ENCODE measurements at places on chromosomes 3 and 15.

- DNase-seq: no peak
These were observed 9.7 kb upstream of the EIF1B start for GRCh38 chr3:40299721-40300335.

DNA sequence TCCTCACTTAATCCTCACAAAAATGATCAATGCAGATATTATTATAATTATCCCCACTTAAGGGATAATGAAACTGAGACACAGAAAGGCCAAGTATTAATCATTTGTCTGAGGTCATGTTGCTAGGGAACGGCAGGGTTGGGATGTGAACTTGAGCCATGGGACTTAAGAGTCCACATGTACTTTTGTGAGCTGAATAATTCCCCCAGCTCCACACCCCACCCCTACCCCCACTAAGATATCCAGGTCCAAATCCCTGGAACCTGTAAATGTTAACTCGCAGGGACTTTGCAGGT, 290.5 kb upstream of the GADL1 start:
- DNase-seq: no peak

DNA sequence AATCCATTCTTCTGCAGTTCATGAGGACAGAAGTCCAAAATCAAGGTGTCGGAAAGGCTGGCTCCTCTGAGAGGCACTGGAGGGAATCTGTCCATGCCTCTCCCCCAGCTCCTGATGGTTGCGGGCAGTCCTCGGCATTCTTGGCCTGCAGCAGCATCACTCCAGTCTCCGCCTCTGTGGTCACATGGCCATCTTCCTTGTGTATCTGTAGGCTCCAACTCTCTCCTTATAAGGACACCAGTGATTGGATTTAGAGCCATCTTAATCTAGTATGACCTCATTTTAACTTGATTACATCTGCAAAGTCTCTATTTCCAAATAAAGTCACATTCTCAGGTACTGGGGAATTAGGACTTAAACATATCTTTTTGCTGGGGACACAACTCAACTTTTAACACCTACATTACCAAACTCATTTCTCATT, 56.0 kb upstream of the FLNB start:
- DNase-seq: no peak

GRCh38 chr3:98817547-98818041, 54.5 kb downstream of the ST3GAL6 start:
- DNase-seq: peak; percentile 26

DNA sequence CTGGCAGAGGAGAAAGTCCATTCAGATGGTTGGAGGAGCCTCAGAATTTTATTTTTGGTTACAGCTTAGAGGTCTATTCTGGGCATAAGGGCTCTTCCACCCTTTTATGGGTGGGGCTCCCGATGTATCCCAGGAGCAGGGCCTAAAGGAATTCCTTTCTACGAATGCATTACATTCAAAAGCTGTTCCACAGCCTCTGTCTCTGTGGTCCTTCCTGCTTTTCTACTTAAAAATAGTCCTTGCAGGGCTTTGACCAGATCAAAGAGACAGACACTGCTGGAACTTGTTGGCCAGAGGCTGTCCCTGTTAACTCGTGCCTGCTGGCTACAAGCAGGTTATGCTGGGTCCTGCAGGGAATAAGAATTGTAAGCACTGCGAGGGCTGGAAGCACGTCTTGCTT, 14.4 kb upstream of the NOX5 start:
- no peak for DNase-seq

GRCh38 chr3:115980709-115981108, 357.4 kb downstream of the GAP43 start:
- no peak for DNase-seq

DNA sequence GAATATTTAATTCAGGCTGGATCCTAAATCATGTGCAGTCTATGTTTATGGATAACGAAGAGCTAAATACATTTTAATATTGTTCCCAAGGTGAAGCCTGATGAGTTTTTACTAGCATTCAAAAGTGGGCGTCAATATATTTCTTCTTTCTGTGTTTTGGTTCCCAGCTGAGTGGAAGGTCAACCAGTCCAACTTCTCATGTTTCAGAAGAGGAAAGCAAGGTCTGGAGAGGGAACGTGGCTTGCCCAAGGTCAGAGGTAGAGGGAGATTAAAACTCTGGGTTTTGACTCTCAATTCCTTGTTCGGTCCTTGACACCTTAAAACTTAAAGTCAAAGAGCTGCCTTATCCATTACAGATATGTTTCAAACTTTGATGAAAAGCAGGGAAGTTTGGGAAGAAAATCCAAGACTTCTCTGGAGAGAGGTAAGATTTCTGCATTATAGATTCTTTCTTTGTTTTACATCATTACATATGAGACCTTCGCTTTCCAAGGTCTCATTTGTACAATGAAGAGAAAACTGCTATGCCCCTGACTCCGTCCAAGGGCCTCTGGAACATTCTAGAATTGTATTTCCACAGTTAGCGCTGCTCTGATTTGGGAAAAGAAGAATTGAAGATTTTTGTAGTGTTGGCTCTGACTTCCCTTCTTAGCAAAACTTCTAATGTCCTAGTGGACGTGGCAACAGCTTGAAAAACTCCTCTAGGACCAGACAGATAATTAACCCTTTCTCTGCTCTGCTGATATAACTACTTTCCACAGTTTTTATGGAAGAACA, 57.7 kb upstream of the HES1 start:
- no peak for DNase-seq

DNA sequence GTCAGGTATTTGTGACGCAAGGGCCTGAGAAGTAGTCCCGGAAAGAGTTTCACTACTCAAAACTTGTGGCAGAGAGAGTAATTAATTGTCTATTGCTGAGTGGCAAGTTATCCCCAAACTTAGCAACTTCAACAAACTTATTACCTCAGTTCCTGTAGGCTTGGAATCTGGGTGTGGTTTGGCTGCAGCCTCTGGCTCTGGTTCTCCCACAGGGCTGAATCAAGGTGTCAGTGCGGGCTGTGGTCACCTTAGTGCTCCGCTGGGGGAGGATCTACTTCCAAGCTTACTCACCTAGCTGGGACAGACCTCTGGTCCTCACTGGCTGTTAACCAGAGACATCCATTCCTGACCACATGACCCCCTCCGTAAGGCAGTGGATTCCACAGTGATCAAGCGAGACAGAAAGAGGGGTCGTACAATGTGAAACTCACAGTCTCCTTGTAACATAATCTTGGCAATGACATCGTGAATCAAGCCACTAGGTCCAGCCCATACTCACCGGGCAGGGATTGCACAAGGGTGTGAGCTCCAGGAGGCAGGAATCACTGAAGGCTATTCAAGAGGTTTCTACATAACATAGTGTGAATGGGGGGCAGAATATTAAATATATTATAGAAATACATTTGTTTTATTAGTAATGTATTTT, 138.3 kb downstream of the RYR3 start:
- DNase-seq: no peak

DNA sequence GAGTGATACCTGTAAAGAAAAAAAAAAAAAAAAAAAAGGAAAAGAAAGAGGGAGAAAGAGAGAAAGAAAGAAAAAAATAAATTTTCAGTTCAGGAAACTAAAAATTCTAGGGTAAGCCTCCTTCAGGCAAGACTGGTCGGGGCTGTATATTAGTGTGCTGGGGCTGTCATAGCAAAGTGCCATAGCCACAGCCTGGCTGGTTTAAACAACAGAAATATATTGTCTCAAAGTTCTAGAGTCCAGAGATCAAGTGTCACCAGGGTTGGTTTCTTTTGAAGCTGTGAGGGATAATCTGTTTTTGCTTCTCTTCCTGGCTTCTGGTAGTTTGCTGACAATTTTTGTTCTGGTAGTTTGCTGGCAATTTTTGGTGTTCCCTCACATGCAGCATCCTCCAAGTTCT, 48.4 kb upstream of the SLC25A26 start:
- no peak for DNase-seq

DNA sequence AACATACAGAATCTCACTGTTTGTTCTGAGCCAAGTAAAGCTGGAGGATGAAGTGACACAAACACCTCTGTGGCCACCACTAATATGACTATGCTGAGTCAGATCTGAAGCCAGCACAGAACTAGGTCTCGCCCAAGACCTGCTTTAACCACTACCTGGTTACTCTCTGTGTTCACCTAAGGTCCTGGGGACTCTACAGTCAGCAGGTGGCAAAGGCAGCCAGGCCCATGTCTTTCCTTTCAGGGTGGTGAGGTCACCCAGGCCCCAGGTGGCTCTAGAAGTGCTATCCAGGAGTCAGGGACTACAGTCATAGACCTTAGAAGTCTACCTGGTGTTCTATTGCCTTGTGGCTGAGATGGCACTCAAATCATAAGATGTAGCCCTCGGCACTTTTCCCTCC, 287.9 kb upstream of the ARRDC4 start:
- no peak for DNase-seq

GRCh38 chr15:91929509-91929908, 76.0 kb downstream of the SLCO3A1 start:
- DNase-seq: no peak

DNA sequence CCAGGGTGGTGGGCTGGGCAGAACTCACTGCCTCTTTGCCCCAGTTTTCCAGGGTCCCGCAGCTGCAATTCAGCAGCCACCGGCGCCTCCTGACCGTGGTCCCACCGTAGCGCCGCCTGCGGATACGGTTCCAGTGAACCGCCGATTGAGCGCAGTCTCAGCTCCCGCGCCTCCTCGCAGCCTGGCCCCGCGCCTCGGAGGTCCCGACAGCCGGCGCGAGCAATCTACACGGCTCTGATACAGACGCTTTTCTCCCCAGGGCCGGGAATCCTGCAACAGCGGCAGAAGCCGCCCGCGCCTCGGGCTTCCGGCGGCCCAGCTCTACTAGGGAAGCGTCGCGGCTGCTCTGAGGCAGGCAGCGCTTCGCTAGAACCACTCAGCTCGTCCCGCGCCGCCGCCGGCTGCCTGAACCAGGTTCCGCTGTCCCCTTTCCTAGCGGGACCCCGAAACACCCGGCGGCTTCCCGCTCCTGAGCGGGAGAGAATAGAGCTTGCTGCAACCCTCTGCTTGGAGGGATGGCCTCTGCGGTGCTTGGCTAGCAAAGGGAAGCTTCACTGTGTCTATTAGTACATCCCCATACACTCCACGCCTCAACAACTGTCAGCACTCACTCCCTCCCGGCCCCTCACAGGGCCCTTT, 3.1 kb downstream of the FOXL2NB start:
- DNase-seq: no peak

GRCh38 chr3:24837601-24838000, 343.0 kb upstream of the THRB start:
- DNase-seq: no peak

GRCh38 chr3:142909282-142909681, 20.4 kb upstream of the PCOLCE2 start:
- no peak for DNase-seq

DNA sequence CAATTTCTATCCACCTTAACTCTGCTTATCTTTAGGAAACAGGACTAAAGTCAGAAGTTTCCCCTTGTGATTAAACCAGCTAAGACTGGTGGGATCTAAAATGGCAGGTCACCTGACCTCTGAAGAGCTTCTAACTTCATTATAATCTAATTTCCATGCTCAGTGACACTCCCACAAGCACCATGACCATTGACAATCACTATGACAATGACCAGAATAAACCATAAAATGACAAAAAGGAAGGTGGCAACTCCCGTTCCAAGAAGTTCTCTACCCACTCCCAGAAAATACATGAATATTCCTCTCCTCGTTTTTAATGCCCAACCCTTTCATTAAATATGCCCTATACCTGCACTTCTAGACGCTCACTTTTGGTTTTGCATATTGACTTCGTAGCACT, 471.2 kb upstream of the CCDC54 start:
- no peak for DNase-seq

GRCh38 chr3:133301731-133302130, 98.1 kb upstream of the BFSP2 start:
- no peak for DNase-seq

GRCh38 chr3:97161169-97161568, 346.8 kb downstream of the EPHA6 start:
- no peak for DNase-seq

GRCh38 chr15:44319385-44319784, 30.9 kb downstream of the GOLM2 start:
- DNase-seq: no peak

DNA sequence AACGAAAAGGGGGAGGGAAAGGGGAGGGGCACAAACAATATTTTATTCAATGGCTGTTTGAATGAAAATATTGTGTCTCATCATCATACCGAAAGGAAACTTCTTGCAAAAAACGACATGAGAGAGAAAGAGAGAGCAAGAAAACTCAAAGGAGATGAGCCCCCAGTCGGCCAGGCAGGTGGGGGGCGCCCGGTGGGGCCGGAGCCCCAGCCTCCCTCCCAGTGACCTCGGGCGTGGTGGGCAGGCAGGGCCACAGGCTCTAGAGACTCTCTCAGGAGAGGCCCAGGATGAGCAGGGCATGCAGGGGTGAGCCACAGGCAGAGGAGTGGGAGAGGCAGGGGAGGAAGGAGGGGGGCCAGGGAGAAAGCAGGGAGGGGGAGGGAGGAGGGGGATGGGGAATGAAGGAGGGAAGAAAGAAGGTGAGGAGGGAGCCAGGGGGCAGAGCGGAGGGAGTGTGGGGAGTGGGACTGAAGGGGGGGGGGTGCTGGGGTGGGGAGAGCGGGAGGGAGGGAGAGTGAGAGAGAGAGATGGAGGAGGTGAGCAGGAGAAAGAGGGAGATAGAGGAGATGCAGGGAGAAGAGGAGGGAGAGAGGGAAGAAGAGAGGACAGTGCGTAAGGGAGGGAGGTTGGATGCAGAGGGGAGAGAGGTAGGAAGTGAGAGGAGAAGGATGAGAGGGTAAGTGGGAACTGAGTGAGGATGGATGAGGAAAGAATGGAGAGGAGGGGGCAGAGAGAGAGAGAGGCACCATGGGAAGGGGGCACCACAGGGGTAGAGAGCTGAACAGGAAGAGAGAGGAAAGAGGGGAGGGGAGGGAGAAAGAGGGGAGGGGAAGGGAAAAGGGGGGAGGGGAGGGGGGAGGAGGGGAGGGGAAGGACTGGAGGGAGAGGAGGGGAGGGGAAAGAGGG, 14.1 kb upstream of the TMEM115 start:
- DNase-seq: no peak
